Nephron progenitor cell (in vitro differentiated cells): ENCODE measurements at places on chromosomes 13 and 19.
A peak's percentile ranks its signal among the peaks of the same experiment; 100 is the strongest.

- no peak for DNase-seq
These were observed 3.8 kb downstream of the NPAS1 start for GRCh38 chr19:47023448-47023794.

- DNase-seq, result no peak
These were observed 1115.2 kb upstream of the MIR17HG start for GRCh38 chr13:90232291-90232690.

DNA sequence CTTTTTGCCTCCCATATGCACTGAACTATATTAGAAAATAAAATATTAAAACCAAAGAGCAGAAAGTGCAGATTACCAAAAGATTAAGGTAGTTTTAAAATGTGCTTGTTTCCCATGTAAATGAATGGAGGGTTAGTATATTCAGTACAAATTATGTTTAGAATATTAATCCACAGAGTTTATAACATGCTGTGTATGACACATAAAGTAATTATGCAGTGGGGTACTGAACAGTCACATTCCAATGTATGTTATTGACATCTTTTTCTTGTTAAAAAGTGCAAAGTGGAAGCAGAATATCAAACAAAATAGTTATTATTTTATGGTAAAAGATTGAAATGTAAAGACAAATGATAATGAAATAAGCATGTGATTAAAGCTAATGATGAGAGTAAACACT is 79.3 kb downstream of the GPC6 start:
- DNase-seq, result no peak

DNA sequence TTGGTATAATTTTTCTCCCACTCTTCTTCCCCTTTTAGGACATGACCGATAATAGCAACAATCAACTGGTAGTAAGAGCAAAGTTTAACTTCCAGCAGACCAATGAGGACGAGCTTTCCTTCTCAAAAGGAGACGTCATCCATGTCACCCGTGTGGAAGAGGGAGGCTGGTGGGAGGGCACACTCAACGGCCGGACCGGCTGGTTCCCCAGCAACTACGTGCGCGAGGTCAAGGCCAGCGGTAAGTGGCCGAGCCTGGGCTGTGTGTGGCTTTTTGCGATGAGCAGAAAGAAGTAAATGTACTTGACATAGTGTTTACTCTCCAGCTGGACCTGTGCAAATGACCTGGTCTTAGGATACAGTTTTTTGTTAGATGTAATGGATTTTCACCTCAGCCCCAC is 102.5 kb downstream of the ARHGEF7 start:
- no peak for DNase-seq

- DNase-seq, result peak; percentile 15
These were observed 51.5 kb downstream of the SKA3 start for GRCh38 chr13:21124852-21125251.

DNA sequence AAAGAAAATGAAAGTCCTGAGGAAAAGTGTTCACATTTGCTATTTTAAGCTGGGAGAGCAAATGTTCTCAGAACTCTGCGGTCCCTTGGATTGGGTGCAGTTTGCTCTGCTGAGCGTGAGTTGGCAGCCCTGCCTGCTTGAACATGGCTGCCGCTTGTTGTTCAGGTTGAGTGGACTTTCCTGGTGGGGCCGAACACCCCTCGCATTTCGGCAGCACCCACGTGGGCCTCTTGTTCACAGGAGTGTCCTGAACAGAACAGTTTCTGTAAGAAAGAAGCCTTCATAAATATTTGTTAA is 10.8 kb upstream of the RNF113B start:
- no peak for DNase-seq

DNA sequence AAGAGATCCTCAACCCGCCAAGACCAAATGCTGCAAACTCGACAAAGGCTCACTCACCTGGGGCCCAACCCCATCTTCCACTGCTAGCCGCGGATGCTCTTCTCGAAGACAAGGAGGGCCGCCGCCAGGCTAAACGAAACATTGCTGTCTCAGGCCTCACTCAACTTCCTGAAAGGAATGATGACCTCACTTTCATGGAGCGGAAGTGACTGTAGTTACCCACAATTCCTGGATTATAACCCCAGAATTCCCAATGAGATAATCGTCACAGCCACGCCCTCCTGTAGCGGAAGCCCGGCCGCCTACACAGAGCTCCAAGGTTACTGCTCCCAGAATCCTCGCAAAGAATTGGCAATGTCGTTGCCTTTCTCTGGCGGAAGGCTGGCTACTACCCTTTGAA is 10.5 kb upstream of the ZNF112 start:
- DNase-seq, result no peak

- DNase-seq, result no peak
These were observed 11.2 kb upstream of the AKAP8 start for GRCh38 chr19:15390814-15391213.

- DNase-seq, result no peak
These were observed 13.0 kb downstream of the NTN5 start for GRCh38 chr19:48659768-48660167.

GRCh38 chr13:43551897-43552456 is 234.8 kb downstream of the ENOX1 start:
- no peak for DNase-seq

DNA sequence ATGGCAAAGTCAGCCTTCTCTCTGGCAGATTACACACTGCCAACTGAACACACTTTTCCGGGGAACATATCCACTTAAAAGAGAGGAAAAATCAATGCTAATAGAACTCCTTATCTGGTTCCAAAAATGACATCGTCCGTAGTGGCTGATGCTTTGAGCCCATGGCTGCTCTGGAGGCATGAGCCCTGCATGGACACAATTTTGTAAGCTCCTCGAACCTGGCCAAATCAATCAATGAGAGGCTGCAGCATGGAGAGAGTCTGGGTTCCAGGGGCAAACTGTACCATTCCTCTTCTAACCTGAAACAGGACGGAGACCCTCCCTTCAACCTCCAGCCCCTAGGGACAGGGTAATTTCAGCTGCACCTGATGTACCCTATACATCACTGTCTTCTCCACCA is 21.0 kb upstream of the TSHZ3 start:
- no peak for DNase-seq

DNA sequence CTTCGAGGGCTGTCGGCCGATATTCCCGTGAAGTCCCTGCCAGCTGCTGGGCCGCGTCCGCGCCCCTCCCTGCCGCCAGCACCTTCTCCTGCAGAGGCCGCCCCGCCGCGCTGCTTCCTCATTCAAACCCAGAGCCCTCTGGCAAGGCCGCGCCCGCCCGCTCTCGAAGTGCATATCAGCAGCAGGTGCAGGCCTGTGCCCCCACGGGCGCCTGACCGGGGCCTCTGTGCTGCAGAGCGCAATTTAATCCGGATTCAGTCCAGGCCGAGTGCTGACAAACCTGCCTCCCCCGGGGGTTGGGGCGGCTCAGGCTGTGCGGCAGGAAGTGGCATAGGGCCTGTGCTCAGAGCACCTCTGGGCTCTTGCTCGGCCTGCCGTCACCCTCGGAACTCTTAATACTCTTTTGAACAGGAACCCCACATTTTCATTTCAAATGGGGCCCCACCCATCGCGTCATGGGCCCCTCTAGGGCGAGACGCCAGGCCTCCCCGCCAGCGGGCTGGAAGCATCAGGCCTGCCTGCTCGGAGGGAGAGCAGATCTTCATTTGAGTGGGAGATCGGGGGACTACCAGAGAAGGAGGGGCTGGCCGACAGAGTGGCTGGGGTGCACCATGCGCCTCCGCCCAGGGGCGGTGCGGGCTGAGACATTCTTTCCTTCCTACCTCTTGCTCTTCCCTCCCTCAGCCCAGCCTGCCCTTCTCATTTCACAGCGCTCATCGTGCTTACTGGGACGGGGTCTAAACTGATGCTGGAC is 125.7 kb downstream of the TNFRSF19 start:
- no peak for DNase-seq

DNA sequence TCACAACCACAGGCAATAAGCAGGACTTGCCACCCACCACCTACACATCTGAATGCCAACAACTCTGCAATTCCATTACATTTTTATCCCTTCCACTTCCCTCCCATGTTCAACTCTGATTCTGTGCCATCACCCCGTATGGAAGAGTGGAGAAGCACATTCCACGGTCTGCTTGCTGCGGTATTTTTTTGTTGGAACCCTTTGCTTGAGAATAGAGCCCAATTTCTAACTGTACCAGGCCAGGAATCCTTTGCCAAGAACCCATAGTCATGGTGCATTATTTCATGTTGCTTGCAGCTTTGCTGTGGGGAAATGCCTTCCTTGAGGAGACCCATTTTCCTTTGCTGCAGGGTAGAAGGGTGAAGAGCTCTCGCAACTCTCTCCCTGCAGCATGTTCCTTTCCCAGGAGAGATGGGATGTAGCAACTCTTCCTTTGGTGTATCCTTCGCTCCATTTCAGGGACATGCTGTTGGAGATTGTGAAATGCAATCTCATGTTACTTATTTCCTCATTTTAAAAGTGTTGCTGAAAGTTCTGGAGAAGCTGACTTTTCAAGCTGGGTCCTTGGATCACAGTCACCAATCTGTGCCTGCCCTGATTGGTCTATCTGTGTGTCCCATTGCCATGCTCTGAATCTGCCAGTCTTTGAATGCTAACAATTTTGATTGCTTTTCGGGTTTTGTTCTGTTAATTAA is 69.8 kb upstream of the STARD13 start:
- DNase-seq, result no peak

GRCh38 chr19:56367829-56368711 is 25.3 kb downstream of the ZNF582 start:
- peak; percentile 79 for DNase-seq

DNA sequence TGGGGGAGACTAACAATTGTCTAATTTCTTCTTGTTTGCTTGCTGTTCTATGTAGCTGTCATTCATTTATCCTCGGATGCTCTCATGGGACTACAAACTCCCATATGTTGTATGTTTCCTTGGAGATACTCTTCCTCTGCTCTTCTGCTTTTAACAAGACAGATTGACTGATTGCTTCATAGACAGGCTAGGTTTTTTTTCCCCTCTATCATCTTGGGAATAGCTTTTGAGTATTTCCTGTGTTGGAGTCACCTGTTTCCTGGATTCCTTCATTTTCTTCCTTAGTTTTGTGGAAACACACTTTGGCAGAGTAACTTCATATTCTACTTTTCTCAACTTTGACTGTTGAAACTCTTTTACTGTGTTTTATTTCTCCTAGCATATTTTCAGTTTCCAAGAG is 27.6 kb downstream of the EDNRB start:
- DNase-seq, result no peak

- DNase-seq, result no peak
These were observed 43.9 kb downstream of the ZNF506 start for GRCh38 chr19:19777692-19778091.

DNA sequence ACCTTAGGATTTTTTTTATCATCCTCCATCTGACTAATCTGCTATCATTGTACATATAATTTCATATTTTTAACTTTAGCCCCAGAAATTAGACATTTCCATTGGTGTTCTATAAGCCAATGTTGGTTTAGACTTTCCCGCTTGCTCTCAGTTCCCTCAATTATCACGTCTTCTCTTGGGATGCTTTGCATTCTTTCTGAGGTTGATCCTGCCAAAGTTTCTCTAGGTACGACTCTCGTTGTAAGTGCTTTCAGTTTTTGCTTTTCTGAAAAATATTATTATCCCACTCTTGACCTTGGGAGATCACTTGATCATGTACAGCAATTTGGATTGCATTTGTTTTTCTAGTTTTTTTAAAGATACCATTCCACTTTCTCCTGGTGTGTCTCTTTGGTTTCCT is 270.2 kb downstream of the IRS2 start:
- DNase-seq, result no peak

- no peak for DNase-seq
These were observed 26.7 kb downstream of the TSC22D1 start for GRCh38 chr13:44549476-44549875.

DNA sequence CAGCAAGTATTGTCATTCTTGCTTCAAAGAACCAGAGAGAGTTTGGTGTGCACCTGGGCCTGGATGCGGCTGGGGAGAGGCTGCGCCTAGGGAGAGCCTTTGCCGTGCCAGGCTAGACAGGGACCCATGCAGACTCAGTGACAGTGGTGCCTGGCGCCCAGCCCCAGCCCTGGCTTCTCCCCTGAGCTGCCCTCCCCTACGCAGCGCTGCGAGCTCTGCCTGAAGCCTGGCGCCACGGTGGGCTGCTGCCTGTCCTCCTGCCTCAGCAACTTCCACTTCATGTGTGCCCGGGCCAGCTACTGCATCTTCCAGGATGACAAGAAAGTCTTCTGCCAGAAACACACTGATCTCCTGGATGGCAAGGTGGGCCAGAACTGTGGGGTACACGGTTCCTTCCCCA is 12.0 kb downstream of the KMT2B start:
- DNase-seq, result no peak

DNA sequence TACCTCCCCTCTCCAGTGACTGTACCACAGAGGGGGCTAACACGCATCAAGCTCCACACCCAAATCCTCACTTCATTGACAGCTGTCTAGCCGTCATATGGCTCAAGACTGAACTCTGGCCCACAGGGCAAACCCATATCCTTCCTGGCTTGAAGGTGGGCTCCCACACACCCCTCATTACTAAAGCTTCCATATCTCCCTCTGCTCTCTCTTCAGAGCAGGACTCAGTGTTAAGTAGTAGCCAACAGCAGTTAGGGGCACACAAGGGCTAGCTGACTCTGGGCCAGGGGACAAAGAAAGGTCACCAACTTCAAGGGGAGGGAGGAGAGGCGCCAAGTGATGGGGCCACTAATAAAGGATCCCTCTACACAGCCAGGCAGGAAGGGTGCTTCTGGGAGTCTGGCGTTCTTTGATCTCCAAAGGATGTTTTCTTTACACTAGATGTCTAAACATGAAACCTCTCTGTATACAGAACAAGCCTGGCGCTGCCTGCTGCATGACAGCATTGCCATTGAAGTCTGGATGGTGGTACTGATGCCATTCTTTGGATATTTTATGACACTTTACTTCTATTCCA is 8.1 kb downstream of the PEG3 start:
- DNase-seq, result no peak

DNA sequence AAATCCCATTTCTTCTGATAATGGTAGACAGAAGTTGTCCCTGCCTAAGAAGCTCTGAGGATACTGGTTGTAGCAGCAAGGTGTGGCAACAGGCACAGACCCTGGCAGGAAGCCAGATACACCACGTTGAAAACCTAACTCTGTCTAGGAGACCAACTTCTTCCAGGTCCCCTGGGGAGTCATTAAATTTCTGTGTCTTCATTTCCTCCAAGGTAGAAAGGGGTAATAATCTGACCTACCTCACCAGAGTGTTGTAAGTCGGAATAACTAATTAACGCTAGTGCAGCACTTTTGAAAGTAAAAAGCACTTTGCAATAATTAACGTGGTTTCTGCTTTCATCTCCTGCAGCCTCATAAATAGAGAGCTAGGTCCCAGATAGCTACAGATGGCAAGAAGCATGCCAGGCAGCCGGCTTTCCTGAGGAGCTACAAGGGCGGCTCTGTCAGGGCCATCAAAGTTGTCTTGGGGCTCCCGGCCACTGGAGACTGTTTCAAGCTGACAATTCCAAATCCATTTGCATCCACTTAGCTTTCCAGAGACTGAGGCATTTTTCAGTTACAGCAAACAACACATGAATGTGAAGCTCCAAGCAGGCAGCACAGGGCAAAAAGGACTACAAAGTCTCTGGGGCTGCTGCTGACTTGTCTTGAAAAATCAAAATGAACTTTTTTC is 176.2 kb downstream of the FOXO1 start:
- no peak for DNase-seq

DNA sequence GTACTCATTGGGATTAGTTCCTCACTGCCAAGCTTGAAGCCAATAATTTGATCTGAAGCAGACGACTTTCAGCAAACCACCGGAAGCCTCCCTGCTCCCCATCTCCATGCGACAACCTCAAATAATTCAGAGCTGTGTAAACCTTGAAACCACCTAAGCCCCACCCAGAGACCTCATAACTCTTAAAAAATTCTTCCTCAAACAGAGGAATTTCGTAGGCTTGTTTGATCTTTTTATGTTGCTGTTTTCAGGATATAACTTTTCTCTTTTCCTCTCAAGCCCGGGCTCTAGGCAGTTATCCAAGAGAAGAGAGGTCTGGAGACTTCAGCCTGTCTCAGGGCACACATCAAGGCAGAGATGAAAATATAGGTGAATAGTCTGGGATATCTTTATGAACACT is 311.6 kb downstream of the KCNRG start:
- no peak for DNase-seq
